ENCODE measurements at places on chromosomes 6 and 20.

DNA sequence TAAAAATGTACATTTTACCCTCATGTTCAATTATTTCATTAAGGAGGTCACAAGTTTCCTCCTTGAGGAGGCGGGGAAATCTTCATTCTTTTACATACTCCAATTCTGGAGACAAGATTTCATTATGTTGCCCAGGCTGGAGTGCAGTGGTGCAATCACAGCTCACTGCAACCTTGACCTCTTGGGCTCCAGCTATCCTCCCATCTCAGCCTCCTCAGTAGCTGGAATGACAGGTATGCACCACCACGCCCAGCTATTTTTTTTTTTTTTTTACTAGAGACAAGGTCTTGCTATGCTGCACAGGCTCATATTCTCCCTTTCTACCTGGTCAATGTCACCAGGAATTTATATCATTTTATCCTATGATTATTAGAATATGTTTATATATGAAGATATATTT, 85.8 kb downstream of the FUT9 start:
- no peaks in the 10 kb centered on the region for H3K36me3 ChIP-seq
- no peak for ATAC-seq
- H3K27ac ChIP-seq: no peak overlapping the region
- no peaks in the 10 kb centered on the region for H3K27me3 ChIP-seq
- no peak overlapping the region for H3K4me3 ChIP-seq
- H3K4me1 ChIP-seq: no peaks in the 10 kb centered on the region

DNA sequence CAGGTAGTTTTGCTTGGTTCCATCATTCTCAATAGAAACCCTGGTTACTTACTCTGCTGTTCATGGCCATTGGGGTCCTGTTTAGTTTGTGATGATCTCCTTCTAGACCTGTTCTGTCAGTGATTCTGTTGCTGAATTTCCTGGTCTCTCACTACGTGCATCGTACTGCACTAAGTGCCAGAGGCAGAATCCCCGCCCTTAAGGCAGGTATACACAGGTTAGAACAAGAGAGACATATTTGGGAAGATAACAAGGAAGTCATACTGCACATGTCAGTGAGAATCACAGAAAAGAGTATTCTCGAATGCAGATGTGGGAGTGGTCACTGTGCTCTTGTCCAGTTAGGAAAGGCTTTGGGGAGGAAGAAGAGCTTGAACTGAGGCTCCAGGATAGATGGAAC, 148.1 kb upstream of the MYLIP start:
- H3K36me3 ChIP-seq: no peaks in the 10 kb centered on the region
- no peaks in the 10 kb centered on the region for H3K4me1 ChIP-seq
- H3K27ac ChIP-seq: no peak overlapping the region
- no peak for ATAC-seq

DNA sequence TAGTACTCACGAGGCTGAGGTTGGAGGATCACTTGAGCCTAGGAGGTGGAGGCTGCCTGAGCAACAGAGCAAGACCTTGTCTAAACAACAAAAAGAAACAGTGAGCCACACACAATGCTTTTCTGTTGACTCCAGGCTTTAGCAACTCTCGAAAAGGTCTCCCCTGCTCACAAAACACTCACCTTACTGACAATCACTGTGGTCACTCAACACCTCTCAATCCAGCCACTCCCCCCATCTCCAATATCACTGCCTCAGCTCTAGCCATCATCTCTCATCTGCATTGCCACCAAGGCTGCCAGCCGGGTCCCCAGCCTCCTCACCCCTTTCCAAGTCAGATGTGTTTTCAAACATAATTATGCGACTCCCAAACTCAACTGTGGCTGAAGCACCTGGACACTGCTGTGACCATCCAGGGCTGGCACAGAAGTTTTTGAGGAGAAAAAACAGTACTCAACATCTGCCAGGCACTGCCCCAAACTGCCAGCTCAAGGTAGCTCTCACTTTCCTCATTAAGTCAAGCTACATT, 218.0 kb upstream of the ARID1B start:
- H3K4me3 ChIP-seq: no peak overlapping the region
- no peaks in the 10 kb centered on the region for H3K36me3 ChIP-seq
- no peak overlapping the region for H3K27ac ChIP-seq
- no peak for ATAC-seq
- H3K27me3 ChIP-seq: no peaks in the 10 kb centered on the region
- H3K4me1 ChIP-seq: no peaks in the 10 kb centered on the region

DNA sequence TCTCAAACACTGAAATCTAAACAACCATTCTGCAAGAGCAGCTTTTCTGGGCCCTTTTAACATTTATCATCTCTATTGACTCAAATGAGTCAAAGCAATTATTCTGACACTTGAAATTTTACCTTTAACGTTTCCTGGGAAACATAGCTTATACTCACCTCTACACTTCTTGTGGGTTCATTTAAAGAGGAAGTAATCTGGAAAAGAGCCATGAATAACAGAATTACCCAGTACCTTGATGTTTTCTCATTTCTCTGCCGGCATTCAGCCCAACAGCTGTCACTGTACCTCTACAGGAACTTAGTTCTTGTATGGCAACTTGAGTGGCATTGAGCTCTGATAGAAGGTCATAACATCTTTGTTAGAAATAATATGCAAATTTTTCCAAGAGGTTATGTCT, 272.2 kb downstream of the KCNQ5 start:
- no peaks in the 10 kb centered on the region for H3K36me3 ChIP-seq
- no peak overlapping the region for H3K27ac ChIP-seq
- no peaks in the 10 kb centered on the region for H3K4me1 ChIP-seq
- no peak overlapping the region for H3K4me3 ChIP-seq
- ATAC-seq: no peak

- no peaks in the 10 kb centered on the region for H3K4me1 ChIP-seq
- no peak for ATAC-seq
- H3K4me3 ChIP-seq: no peak overlapping the region
Measured at GRCh38 chr20:44400671-44400969, 45.1 kb downstream of the HNF4A start.

GRCh38 chr6:34098045-34098936, 47.6 kb downstream of the GRM4 start:
- H3K27ac ChIP-seq: no peak overlapping the region
- no peak for ATAC-seq
- no peaks in the 10 kb centered on the region for H3K36me3 ChIP-seq
- H3K4me3 ChIP-seq: no peak overlapping the region
- H3K27me3 ChIP-seq: peaks cover 75% of the 10 kb centered on the region

- peaks cover 7% of the 10 kb centered on the region for H3K4me1 ChIP-seq
- H3K4me3 ChIP-seq: no peak overlapping the region
- H3K36me3 ChIP-seq: no peaks in the 10 kb centered on the region
- ATAC-seq: peak; percentile 44
Measured at GRCh38 chr6:39189915-39190544, 39.2 kb downstream of the KCNK5 start.

DNA sequence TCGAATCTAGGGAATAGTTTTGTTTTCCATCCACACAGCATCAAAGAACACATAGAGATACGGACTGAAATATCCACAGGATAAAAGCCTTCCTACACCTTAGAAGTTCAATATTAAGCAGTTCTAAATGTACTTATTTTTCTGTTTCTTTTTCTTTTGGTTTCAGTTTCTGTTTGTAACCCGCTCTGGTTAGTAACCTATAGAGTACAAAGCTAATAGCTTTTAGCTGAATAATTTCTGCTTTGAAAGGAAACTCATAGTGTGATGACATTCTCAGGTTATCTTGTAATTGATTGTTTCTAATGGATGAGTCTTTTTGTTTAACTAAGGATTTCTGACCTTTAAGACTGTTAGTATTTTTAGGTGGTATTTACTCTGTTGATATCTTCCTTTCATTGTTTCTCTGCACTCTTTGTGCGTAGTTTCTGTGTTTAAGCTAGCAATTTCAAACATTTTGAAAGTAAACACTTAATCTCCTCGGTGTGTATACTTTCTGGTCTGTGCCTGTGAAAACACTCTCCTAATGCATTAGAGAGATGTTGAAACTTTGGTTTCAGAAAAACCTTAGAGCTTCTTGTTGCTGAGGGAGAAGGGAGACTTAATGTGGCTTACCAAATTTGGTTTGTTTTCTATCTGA, 385.5 kb downstream of the HDGFL1 start:
- no peaks in the 10 kb centered on the region for H3K27me3 ChIP-seq
- ATAC-seq: no peak
- peaks cover 4% of the 10 kb centered on the region for H3K4me1 ChIP-seq
- peak overlapping the region; percentile 38 for H3K27ac ChIP-seq
- H3K4me3 ChIP-seq: peak overlapping the region; percentile 34

- H3K4me3 ChIP-seq: no peak overlapping the region
- H3K27ac ChIP-seq: peak overlapping the region; percentile 24
- H3K27me3 ChIP-seq: no peaks in the 10 kb centered on the region
- ATAC-seq: no peak
Measured at GRCh38 chr6:46898006-46898405, 23.7 kb downstream of the ADGRF5 start.

DNA sequence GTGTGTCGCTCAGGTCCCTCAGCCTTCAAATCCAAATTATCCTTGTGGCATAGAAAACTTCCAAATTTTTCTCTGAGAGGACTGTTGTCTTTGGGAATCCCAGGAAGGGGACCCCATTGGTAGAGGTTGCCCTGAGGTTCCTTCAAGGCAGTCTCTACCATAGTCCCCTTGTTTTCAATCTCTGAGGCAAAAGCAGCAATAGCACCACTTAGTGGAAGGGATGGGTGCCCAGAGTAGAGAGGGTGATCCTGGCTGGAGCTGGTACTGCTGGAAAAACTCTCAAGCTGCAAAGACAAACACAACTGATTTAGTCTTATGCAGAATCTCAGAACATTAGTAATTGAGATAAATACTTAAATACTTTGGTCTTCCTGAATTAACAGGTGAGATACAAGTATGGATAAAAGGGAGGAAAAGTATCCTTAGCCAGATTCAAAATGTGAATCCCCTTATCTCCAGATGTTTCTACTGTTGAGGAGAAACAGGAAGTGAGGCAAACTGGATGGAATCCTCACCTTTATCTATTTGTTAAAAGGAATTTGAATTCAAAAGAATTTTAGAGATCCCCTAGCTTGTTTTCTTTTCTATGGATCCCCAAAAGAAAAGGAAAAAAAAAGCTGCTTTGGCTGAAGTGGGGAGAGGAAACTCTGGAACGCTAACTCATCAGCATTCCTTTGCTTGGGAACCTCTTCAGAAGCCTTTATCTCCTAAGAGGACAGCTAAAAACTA, 13.4 kb downstream of the ZNF318 start:
- ATAC-seq: no peak
- no peaks in the 10 kb centered on the region for H3K27me3 ChIP-seq
- H3K36me3 ChIP-seq: peaks cover 6% of the 10 kb centered on the region
- no peaks in the 10 kb centered on the region for H3K4me1 ChIP-seq
- no peak overlapping the region for H3K4me3 ChIP-seq
- H3K27ac ChIP-seq: no peak overlapping the region

- H3K36me3 ChIP-seq: no peaks in the 10 kb centered on the region
- H3K27me3 ChIP-seq: peaks cover 50% of the 10 kb centered on the region
- no peak overlapping the region for H3K27ac ChIP-seq
- ATAC-seq: no peak
Measured at GRCh38 chr6:42914546-42914945, 1.3 kb upstream of the PTCRA start.

DNA sequence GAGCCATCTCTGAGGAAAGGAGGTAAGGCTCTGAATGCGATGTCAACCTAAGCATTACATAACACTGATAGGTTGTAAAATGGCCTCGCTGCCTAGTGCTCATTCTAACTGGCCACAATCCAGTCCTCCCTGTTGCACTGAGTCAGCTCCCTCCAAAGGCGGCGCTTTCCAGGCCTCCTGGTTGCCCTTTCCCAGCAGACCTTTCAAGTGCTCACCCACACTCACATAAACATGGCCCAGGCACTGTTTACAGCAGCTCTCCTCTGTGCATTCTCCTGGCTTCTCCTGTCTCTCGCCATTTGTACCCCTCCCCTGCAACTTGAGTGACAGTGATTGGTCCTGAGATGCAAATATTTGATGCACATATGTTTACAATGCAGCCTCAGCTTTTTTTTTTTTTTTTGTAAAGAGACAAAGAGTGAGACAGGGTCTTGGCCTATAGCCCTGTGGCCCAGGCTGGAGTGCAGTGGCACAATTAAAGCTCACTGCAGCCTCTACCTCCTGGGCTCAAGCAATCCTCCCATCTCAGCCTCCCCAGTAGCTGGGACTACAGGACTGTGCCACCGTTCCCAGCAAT, 36.8 kb upstream of the PRND start:
- H3K4me3 ChIP-seq: no peak overlapping the region
- peak overlapping the region; percentile 99 for H3K27ac ChIP-seq
- no peak for ATAC-seq
- no peaks in the 10 kb centered on the region for H3K27me3 ChIP-seq
- H3K36me3 ChIP-seq: no peaks in the 10 kb centered on the region

GRCh38 chr6:26493258-26493657, 6.8 kb upstream of the BTN1A1 start:
- no peaks in the 10 kb centered on the region for H3K27me3 ChIP-seq
- H3K4me3 ChIP-seq: no peak overlapping the region
- ATAC-seq: no peak
- H3K36me3 ChIP-seq: no peaks in the 10 kb centered on the region
